Foreskin fibroblast (primary cell): ENCODE measurements at places on chromosomes 2 and 18.

DNA sequence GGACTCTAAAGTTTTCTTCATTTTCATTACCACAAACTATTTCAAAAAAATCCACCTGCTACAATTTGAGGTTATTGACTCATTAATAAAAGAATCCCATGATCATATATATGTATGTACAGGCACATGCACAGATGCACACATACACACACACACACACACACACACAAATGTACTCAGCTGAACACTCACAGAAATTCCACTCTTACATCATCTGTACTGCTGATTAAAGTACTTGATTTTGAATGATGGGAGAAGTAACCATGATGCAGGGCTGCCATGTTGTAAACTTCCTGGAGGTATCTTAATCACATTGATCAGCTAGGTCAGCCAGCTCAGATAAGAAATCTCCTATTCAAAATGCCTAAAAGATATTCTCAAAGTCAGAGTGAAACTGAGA, 1313.2 kb upstream of the NRXN1 start:
- DNase-seq, result no peak

DNA sequence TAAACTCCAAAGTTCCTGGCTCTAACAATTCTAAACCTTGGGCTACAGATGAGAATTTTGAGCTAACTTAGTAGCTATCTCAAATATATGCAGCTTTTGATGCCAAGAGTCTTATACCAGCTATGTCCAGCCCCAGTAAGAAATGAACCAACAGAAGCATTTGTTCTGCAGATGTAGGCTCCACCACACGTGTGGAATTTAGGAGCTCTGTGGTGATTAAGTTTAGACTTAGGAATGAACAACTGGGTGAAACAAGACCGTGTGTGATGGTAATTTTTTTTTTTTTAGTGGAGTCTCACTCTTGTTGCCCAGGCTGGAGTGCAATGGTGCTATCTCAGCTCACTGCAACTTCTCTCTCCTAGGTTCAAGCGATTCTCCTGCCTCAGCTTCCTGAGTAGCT, 179.7 kb downstream of the ANKRD30B start:
- DNase-seq, result no peak

- DNase-seq, result no peak
These were observed 246.4 kb downstream of the KLHL29 start for GRCh38 chr2:23631389-23631788.

- no peak for DNase-seq
These were observed 144.1 kb downstream of the NDUFA10 start for GRCh38 chr2:239881031-239881471.

DNA sequence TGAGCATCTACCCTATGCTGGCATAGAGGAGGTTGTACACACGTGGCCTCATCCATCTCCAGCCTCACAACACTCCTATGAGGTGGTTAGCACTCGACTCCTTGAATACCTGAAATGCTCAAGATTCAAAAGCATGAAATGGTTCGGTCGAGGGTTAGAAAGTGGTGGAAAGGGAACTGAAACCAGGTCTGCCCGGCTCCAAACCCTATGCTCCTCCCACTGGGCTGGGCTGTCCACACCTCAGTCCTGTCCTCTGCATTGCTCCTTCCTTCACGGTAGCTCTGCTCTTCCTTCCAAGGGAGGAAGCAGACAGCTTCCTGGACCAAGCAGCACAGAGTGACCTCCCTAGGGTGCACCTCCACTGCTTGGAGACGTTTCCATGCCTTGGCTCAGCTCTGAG, 565.2 kb upstream of the ID2 start:
- no peak for DNase-seq

- DNase-seq, result no peak
These were observed 612.2 kb upstream of the SLC39A10 start for GRCh38 chr2:195044801-195045200.

- no peak for DNase-seq
These were observed 80.7 kb downstream of the CYRIA start for GRCh38 chr2:16584824-16585540.

GRCh38 chr2:64819774-64820688, 166.3 kb upstream of the SERTAD2 start:
- DNase-seq, result no peak

DNA sequence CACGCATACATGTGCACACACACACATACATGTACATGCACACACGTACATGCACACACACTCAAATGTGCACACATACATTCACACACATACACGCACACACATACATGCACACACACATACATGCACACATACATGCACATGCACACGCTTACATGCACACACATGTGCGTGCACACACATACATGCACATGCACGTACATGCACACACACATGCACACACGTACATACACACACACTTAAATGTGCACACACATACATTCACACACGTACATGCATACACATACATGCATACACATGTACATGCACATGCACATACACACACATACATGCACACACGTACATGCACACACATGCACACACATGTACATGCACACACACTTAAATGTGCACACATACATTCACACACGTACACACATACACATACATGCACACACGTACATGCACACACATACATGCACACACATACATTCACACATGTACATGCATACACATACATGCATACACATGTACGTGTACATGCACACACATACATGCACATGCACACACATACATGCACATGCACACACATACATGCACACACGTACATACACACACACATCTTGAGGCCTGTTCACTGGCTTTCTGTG, 283.7 kb upstream of the ID2 start:
- DNase-seq, result no peak

DNA sequence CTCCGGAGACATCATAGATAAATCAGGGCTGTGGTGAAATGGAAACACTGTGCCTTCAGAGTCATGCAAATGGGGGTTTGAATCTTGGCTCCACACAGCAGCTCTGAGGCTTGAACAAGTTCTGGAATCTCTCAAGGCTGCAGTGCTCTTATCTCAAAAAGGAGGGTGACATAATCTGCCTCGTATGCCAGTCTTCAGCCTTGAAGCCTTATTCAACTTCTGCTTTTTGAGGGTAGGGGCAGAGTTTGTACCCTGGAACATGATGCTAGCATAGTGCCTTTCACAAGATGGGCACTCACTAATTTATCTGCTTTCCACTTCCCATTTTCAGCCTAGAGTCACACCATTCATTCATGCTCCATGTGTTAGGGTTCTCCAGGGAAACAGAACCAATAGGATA, 42.3 kb downstream of the GATA6 start:
- no peak for DNase-seq

GRCh38 chr18:23416298-23416697, 36.8 kb upstream of the RIOK3 start:
- no peak for DNase-seq

GRCh38 chr2:233381638-233381995, 27.3 kb downstream of the DGKD start:
- peak; percentile 25 for DNase-seq

DNA sequence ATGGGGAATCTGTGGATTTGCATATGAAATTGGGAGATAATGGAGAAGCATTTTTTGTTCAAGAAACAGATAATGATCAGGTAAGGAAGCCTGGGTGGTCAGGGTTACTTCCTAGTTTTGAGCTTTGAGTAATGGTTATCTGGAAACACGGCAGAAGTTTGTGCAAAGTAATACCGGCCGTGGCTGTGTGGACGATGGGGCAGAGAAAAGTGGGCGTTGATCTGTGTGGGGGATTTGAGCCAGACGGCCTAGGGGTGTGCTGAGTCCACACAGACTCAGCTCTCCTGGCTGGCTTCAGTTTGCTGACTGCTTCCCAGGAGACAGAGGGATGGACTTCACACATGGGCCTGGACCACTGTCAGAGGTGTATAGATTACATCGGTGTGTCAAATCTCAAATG, 21.3 kb downstream of the LPIN1 start:
- no peak for DNase-seq

DNA sequence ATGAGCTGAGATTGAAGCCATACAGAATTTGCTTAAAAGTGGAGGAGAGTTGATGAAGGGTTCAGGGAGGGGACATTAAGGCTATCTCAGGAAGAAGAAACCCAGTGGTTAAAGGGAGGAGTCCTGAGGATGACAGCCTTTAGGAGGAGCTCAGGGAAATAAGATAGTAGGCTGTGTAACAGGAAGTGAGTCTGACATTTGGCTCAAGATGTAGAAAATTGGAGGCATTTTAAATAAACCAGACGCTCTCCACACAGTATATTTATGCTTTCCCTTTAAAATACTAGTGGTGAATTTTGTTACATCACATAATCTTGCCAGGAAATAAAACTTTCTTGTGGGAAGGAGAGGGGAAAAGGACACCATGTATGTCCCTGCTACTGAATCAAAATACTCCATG, 11.6 kb downstream of the KCNH7 start:
- DNase-seq, result no peak

GRCh38 chr2:15705310-15705709, 113.6 kb downstream of the DDX1 start:
- no peak for DNase-seq

GRCh38 chr2:227657199-227657845, 9.3 kb upstream of the SCYGR5 start:
- DNase-seq, result peak; percentile 59

- no peak for DNase-seq
These were observed 64.1 kb downstream of the FBXO15 start for GRCh38 chr18:74083557-74083952.

DNA sequence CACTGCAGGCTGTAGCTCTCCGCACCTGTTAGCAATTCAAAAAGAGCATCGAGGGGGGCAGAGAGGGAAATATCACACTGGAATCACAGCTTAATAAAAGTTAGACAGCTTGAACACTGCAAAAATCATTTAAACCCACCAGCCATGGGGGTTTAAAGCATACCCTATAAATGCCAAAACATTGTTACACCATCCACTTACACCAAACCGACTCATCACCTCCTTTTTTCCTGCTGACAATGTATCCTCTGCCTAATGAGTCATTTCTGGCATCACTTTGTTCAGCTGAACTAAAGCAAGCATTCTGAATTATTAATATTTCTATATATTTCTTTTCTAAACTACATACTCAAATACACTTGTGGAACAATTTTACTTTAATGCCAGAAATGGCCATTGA, 21.6 kb downstream of the MC4R start:
- peak; percentile 43 for DNase-seq

DNA sequence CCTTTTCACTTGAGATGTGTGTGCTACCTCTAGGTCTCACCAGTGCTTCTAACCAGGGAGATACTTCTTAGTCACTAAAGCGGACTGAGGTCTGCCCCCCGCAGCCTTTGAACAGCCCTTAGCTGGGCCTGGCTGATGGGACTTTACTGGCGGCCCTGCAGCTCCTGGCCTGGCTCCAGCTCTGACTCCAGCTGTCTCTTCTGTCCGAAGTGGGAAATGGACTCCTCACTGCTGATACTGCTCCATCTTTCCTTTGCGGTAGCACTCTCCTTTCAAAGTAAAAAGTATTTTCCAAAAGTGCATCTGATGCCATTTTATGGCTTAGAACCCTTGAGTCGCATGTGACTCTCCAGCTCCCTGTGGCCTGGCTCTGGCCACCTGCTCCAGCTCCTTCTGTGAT, 64.5 kb downstream of the ATP9B start:
- no peak for DNase-seq

GRCh38 chr2:184524551-184525382, 73.6 kb upstream of the ZNF804A start:
- no peak for DNase-seq

- DNase-seq, result no peak
These were observed 511 bp downstream of the MATN3 start for GRCh38 chr2:20012032-20012281.

DNA sequence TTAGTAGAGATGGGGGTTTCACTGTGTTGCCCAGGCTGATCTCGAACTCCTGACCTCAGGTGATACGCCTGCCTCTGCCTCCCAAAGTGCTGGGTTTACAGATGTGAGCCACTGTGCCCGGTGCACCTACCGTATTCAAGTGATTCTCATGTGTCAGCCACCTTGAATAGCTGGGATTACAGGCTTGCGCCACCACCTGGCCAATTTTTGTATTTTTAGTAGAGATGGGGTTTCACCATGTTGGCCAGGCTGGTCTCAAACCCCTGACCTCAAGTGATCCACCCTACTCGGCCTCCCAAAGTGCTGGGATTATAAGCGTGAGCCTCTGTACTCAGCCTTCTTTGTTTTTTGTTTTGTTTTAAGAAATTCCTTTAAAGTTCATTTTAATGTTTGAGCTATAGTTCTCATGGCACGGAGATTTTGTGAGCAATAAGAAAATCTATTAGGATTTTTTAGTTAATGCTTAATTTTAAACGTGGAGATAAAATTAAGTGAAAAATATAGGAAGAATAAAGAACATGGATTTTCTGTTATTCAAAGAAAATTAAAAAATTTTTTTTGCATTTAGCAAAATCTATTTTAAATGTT, 242.6 kb downstream of the PHLPP1 start:
- no peak for DNase-seq

DNA sequence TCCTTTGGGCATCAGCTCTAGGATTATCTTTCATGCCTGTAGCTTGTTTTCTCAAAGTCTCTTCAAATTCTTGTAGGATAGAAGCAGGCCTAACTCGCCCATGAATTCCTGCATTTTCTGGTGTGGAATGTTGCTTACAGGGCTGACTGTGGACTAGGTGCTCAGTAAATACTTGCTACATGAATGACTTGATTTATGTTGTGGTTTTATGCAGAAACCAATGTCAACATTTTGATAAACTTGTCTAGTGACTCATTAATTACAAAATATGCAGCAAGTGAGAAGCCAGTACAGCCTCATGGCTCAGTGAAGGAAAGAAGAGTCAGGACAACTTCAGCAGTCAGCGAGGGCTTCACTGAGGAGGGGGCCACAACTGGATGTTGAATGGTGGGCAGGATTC, 110.6 kb upstream of the SIX2 start:
- DNase-seq, result peak; percentile 75

DNA sequence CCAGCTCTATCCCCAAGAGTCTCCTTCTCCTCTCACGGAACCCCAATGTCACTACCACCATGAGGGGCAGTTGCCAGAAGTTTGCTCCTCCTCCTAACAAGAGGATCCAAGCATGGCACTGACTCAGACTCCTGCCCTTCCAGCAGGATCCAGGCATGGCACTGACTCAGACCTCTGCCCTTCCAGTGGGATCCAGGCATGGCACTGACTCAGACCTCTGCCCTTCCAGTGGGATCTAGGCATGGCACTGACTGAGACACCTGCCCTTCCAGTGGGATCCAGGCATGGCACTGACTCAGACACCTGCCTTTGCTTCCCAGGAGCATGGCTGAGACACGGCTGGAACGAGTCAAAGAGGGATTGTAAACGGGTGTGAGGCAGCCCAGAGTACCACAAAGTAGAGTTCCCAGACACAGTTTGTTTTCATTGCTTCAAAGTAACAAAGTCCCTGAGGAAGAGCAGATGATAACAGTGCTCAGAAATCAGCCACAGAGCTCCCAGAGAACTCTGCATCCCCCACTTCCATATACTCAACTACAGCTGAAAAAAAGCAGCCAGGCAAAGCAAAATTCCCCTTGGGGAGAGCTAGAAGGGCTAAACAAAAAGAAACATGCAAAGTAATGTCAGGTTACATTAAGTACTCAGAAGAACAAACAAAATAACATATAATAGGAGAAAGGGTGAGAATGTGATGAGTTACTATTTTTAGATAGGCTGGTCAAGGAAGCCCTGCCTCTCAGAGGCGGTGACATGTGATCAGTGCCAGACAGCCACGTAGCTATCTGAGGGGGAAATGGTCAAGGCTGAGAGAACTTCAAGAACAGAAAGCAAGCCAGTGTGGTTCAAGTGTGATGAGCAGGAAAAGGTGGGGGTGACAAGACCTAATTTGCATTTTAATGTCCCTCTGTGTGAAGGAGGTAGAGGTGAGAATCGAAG, 3.0 kb downstream of the BUB1 start:
- DNase-seq, result no peak

GRCh38 chr2:165958313-165958960, 4.9 kb upstream of the TTC21B start:
- no peak for DNase-seq
